ENCODE measurements at places on chromosomes 6 and 20.

DNA sequence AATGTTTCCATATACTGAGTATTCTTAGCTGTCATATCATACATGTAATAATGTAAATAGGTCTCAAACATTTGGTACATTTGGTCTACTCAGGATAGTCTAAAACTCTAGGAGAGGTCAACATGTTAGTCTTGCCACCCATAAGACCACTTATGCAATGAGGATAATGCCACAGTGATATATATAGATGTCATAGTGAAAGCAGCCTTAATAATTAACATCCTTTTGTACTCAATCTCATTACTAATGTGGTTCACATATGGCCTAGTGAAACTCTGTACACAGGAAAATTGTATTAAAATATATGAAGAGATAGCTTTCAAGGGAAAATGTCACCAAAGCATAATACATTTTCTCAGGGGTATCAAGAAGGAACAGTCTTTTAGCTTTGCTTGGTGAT lies 577.9 kb downstream of the TFAP2B start:
- no peak overlapping the region for H3K27ac ChIP-seq
- H3K36me3 ChIP-seq = no peaks in the 10 kb centered on the region
- H3K27me3 ChIP-seq = no peaks in the 10 kb centered on the region
- peaks cover 2% of the 10 kb centered on the region for H3K4me1 ChIP-seq

- no peak overlapping the region for H3K27ac ChIP-seq
- no peak for DNase-seq
- H3K36me3 ChIP-seq = no peaks in the 10 kb centered on the region
- peak overlapping the region; percentile 73 for H3K4me3 ChIP-seq
Measured at GRCh38 chr6:27187231-27188060, 60.1 kb upstream of the PRSS16 start.

GRCh38 chr6:147900247-147900830 lies 391.8 kb downstream of the SAMD5 start:
- H3K36me3 ChIP-seq = no peaks in the 10 kb centered on the region
- H3K4me3 ChIP-seq = no peak overlapping the region
- DNase-seq = peak; percentile 13
- no peaks in the 10 kb centered on the region for H3K4me1 ChIP-seq

GRCh38 chr6:155154158-155154830 lies 109.5 kb upstream of the CLDN20 start:
- no peaks in the 10 kb centered on the region for H3K36me3 ChIP-seq
- no peak overlapping the region for H3K4me3 ChIP-seq
- DNase-seq = no peak
- peaks cover 37% of the 10 kb centered on the region for H3K4me1 ChIP-seq
- no peaks in the 10 kb centered on the region for H3K27me3 ChIP-seq
- no peak overlapping the region for H3K27ac ChIP-seq

GRCh38 chr6:98967616-98968015 lies 19.9 kb upstream of the FBXL4 start:
- no peak overlapping the region for H3K27ac ChIP-seq
- no peaks in the 10 kb centered on the region for H3K27me3 ChIP-seq
- no peak overlapping the region for H3K4me3 ChIP-seq
- H3K36me3 ChIP-seq = no peaks in the 10 kb centered on the region
- peaks cover 14% of the 10 kb centered on the region for H3K4me1 ChIP-seq
- DNase-seq = no peak

Data from GM23338 (cell line).